Naive thymus-derived CD4-positive, alpha-beta T cell (primary cell): ENCODE measurements at places on chromosomes 12 and 14. TPM values are rescaled to one million over a fixed set of nuclear protein-coding genes. Genes with fewer than 3 reads are reported as not detected.

DNA sequence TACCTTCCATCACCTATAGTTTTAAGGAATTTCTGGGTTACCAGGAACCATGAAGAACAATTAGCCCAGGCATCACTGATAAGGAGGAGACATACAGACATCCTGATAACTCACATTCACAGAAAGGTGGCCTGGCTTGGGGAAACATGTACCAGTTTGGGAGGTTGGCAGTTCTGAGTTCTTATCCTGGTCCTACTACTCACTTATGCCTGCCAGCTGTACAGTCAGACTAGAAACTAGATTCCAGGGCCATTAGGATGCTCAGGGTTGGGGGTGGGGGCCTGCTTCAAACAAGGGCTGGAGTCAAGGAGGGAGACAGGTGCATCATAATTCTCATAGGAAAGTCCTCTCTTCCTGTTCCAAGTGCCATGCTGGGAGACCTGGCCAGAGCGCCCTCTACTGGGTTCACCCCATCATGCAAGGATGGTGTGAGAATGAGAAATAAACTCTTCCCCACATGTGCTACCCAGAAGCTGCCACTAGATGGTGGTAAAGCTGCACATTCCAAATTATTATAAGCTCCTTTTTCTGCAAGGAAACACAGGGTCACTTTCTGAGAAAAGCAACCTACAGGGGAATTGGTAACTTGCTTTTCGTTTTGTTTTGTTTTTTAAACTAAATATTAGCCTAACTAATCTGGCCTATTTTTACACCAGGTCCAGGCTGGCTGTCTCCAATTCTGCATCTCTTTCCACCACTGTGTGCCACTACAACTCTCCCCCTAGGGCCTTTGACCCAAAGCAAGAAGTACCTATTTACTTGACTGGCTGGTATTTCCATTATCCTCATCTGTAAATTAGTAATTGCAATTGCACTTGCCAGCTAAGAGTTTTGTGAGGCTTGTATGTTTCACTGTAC lies 14.5 kb downstream of the OAS2 start:
- H3K27ac ChIP-seq, result no peak overlapping the region
- H3K27me3 ChIP-seq, result no peaks in the 10 kb centered on the region
- H3K4me3 ChIP-seq, result no peak overlapping the region
- peak; percentile 58 for DNase-seq

GRCh38 chr14:93490001-93490400 lies 59.3 kb downstream of the UNC79 start:
- no peaks in the 10 kb centered on the region for H3K27me3 ChIP-seq
- no peak for DNase-seq
- no peaks in the 10 kb centered on the region for H3K36me3 ChIP-seq
- no peak overlapping the region for H3K4me3 ChIP-seq

DNA sequence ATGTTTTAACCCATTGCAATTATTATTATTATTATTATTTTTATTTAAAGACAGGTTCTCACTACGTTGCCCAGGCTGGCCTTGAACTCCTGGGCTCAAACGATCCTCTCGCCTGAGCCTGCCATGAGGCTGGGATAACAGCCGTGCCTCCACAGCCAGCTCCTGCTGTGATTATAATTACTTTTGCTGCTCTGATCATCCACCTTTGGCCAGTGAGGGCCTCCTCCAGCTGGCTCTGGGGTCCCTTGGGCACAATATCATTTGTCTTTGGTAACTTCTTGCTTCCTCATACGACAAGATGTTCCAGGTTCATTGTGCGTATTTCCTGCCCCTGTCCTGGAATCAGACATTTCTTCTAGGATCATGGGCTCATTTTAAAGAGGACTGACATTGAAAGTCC lies 28.4 kb downstream of the LRTM2 start:
- H3K27me3 ChIP-seq, result no peaks in the 10 kb centered on the region
- no peak for DNase-seq
- H3K27ac ChIP-seq, result no peak overlapping the region
- H3K4me3 ChIP-seq, result no peak overlapping the region
- no peaks in the 10 kb centered on the region for H3K36me3 ChIP-seq

DNA sequence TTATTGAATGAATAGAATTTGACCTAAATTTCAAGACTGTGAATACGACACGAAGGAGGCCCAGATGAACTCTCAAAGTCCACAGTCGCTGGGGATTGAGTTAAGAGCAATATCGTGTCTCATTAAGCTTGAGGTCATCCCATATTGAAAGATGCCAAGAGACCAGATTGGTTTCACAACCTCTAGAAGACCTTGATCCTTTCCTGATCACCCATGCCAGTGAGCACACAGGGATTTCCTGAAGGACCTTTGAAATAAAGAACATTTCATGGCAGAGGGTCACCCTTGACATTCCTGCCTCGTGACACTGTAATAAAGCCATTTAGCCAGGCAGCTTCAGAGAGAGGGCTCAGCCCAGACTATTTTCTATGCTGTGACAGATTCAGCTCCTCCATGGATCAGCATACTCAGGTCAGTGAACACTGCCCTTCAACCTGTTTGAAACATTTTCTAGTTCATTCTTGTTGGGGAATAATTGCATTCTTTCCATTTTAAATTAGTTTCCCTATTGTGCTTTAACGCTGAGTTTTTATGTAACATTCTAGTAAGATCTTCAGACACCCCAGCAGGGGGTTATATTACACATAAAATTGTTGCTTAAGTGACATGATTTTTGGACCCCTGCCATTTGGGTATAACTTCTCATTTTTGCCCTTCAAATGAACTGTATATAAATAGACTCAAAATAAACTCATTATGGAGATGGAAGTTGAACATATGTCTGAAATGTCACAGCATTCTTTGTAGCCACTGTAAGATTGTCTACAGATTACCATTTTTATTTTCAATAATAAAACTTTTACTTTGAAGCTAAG lies 213.2 kb downstream of the C12orf50 start:
- no peak overlapping the region for H3K27ac ChIP-seq
- H3K4me1 ChIP-seq, result no peaks in the 10 kb centered on the region
- no peak overlapping the region for H3K4me3 ChIP-seq
- no peak for DNase-seq
- H3K27me3 ChIP-seq, result no peaks in the 10 kb centered on the region
- H3K36me3 ChIP-seq, result no peaks in the 10 kb centered on the region

- H3K27ac ChIP-seq, result no peak overlapping the region
- no peaks in the 10 kb centered on the region for H3K27me3 ChIP-seq
- H3K36me3 ChIP-seq, result no peaks in the 10 kb centered on the region
- no peaks in the 10 kb centered on the region for H3K4me1 ChIP-seq
These were observed 275.5 kb upstream of the TMEM132C start for GRCh38 chr12:127991485-127991884.

GRCh38 chr12:101792046-101792931 lies 38.5 kb downstream of the GNPTAB start:
- no peak overlapping the region for H3K4me3 ChIP-seq
- DNase-seq, result no peak
- no peaks in the 10 kb centered on the region for H3K36me3 ChIP-seq

- H3K27ac ChIP-seq, result peak overlapping the region; percentile 70
- H3K4me1 ChIP-seq, result peaks cover 23% of the 10 kb centered on the region
- peak overlapping the region; percentile 74 for H3K4me3 ChIP-seq
- DNase-seq, result no peak
- H3K27me3 ChIP-seq, result peaks cover 5% of the 10 kb centered on the region
These were observed 650 bp downstream of the HEBP1 start for GRCh38 chr12:12999271-12999958.

GRCh38 chr14:104800771-104801519 lies at the start of gene ZBTB42:
ZBTB42 (plus strand) TSS chr14:104801101; CDS start chr14:104801198, 97 bp downstream.
- peak within 1 kb of the TSS; percentile 70 for H3K27ac ChIP-seq
- H3K4me1 ChIP-seq, result peaks cover 25% of the 10 kb centered on the region
- H3K4me3 ChIP-seq, result peak within 1 kb of the TSS; percentile 77
- no peaks in the 10 kb centered on the region for H3K36me3 ChIP-seq
- no peaks in the 10 kb centered on the region for H3K27me3 ChIP-seq
- peak; percentile 75 for DNase-seq

DNA sequence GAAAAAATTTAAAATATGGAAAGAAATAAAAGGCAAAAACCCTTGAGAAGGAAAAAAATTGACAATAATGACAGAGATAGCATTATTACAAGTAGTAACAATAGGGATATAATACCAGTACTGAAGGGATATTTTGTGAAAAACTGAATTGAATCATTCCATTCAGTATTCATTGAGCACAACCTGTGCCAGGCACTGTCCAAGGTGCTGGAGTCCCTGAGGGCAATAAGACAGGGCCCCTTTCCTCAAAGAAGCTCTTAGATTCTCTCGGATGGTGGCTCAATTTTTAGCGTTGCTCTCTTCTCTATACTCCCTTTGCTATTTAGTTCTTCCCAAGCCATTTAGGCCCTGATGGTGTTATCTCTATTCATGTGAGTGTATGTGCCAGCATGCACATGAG lies 34.3 kb upstream of the GAS2L3 start:
- H3K27ac ChIP-seq, result no peak overlapping the region
- DNase-seq, result no peak
- no peaks in the 10 kb centered on the region for H3K27me3 ChIP-seq
- H3K4me1 ChIP-seq, result no peaks in the 10 kb centered on the region
- no peak overlapping the region for H3K4me3 ChIP-seq

GRCh38 chr12:115035535-115036107 lies 351.6 kb upstream of the TBX3 start:
- H3K36me3 ChIP-seq, result no peaks in the 10 kb centered on the region
- no peak for DNase-seq
- H3K27me3 ChIP-seq, result no peaks in the 10 kb centered on the region
- H3K4me3 ChIP-seq, result no peak overlapping the region
- no peaks in the 10 kb centered on the region for H3K4me1 ChIP-seq

DNA sequence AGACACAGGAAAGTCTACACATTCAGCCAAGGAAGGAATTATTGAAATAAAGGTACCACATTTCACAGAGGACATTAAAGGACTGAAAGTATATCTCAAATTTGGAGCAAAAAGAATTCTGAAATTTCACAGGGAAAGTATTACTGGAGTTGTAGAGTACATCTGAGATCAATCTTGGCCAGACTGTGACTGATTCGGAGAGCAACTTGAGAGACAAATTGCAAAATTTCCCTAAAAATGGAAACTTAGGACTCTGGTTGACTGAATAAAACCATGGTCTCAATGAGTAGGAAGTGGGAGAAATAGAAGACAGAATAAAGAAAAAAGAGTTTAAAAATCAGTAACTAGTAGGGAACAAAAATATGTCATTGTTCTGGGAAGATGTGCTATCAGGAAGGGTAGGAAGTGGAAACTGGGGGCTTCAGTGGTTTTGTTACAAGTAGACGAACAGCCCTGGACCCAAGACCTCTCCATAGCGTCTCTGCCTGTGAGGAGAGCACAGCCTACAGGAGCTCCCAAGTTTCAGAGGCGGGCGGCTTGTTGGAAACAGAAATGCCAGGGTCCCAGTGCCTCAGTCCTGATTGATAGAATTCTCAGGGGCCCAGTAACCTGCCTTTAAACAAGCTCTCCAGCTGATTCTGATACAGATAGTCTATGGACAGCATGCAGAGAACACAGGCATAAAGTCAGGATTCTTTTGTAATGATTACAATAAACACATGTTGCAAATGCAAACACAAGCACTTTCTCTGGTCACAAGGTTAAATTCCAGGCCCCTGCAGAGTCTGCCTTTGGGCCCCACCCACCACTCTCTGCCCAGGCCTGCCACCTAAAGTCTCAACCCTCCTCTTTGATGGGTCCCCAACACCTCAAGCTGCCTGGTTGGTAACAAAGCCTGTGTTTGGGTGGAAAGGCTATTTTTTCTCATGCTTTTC lies 63.1 kb downstream of the BBS10 start:
- no peaks in the 10 kb centered on the region for H3K36me3 ChIP-seq
- no peak for DNase-seq
- H3K4me1 ChIP-seq, result no peaks in the 10 kb centered on the region
- H3K4me3 ChIP-seq, result no peak overlapping the region
- H3K27me3 ChIP-seq, result no peaks in the 10 kb centered on the region

RASSF9 gene
- not detected for polyA plus RNA-seq

REM2 gene
- polyA plus RNA-seq, result 1.4 TPM

KLRC3 gene
- not detected for polyA plus RNA-seq

KSR2 gene
- not detected for polyA plus RNA-seq
